ENCODE measurements at places on chromosomes 13 and 19.
A peak's percentile ranks its signal among the peaks of the same experiment; 100 is the strongest.

- DNase-seq = no peak
Measured at GRCh38 chr13:106212386-106213010, 323.0 kb downstream of the EFNB2 start.

DNA sequence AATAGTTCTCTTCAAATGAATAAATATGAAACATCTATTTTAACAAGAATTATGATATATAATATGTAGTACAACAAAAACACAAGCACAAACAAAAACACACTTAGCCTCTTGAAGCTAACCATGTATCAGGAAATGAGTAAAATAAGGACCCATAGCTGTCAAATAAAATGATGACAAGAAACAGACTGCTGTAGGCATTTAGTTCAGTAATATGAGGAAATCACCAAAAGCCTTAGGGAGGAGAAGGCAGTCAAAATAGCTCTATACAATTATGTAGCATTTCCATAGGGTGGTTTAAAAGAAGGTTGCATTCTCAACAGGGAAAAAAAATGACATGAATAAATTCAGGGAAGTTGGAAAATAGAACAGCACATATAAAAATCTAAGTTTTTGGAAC lies 163.4 kb downstream of the PCDH20 start:
- no peak for DNase-seq

GRCh38 chr19:14496834-14497227 lies 904 bp upstream of the GIPC1 start:
- no peak for DNase-seq

GRCh38 chr13:26919732-26920131 lies 159.1 kb upstream of the GPR12 start:
- DNase-seq = no peak

DNA sequence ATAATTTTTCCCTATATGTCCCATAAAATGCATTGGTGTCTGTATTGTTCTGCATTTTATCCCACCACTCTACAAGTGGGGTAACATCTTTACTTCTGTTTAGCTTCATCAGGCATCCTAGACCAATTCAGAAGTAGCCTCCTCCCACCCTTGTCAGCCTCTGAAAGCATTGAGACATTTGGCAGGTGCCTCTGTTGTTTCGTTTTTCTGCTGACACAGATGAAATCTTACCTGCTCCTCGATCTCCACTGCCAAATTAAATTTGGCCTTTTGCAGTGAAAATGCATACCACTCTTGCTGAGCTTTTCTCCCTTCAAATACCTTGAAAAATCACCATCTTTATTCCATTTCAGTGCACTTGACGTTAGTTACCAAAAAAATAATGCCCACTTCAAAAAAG lies 83.5 kb upstream of the STARD13 start:
- DNase-seq = no peak

DNA sequence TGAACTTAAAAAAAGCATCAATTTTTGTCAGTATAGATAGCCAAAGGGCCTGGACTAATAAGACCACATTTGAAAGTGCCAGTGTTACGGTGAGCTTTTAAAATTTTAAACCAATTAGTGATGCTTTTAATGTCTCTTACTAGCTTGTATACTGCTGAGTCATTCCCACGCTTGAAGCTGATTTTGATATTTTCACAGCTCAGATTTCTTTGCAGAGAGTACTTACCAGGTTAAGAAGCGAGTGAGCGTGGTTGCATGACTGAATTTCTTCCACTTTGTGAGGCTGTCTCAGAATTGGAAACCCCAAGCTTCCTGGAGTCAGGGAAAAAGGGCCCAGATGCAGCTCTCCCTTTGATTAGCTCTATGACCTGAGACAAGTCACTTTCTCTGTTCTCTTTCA lies 74.5 kb upstream of the NBEA start:
- no peak for DNase-seq

- DNase-seq = no peak
Measured at GRCh38 chr13:30153545-30154426, 153.6 kb downstream of the KATNAL1 start.

GRCh38 chr13:33053397-33054066 lies 37.3 kb downstream of the KL start:
- no peak for DNase-seq

DNA sequence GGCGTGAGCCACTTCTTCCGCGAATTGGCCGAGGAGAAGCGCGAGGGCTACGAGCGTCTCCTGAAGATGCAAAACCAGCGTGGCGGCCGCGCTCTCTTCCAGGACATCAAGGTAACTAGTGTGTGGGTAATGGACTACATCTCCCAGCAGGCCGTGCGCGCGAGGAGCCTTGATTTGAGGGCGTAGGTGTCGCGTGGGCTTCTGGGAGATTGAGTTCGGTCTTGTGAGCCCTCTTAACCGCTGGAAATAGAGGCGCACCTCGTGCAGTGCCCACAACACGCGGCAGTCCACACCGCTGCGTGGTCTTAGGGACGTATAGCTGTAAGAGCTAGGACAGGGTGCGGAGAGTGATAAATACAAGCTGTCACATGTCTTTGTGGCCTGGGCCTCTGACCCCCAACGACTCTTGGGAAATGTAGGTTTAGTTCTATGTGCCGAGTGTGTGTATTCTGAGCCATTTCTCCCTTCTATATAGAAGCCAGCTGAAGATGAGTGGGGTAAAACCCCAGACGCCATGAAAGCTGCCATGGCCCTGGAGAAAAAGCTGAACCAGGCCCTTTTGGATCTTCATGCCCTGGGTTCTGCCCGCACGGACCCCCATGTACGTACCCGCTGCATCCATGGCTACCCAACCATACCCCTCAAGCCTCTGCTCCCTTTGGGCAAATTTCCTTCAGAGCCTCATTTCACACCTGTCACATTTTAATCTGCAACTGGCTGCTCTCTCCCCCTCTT lies 864 bp downstream of the FTL start:
- peak; percentile 76 for DNase-seq

- peak; percentile 41 for DNase-seq
Measured at GRCh38 chr19:19185853-19186740, 5.9 kb downstream of the BORCS8 start.

- no peak for DNase-seq
Measured at GRCh38 chr19:876089-876488, 16.6 kb downstream of the CFD start.

DNA sequence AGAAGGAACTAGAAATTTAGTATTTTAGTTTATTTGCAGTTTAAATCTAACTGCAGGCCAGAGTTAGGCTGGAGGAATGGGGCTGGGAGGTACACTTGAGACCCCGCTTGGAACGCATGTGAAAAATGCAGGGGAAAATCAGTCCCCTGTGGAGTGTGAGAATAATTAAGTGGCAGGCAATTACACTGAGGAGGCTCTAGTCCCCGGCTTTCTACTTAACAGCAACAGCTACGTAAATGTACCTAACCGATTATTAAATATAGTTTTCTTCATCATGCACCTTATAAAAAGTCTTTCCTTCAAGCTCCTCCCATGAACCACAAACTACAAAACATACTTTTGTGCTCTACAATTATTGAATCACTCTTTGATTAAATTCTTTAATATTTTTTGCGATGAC lies 804 bp downstream of the ZNF708 start:
- DNase-seq = no peak
